ENCODE measurements at places on chromosomes 13 and 19.

DNA sequence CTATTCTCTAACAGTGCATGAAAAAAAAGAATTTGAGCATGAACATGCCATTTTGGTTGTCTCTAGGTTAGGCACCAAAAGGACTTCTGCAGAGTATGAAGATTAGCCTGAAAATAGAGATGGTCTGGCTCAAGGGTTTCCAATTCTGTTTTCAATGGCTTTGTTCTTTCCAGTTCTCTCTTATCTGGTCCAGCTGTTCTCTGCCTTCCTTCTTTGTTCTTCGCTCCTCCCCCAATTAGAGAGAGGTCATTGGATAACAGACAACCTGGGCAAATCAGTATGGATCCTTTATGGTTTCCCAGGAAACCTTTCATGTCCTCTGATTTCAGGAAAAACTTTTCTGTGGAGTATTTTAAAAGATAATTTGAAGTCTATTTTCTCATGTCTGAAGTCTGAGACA is 623.4 kb downstream of the PCDH17 start:
- no peak for DNase-seq

GRCh38 chr13:90622541-90622940 is 724.9 kb upstream of the MIR17HG start:
- peak; percentile 32 for DNase-seq

GRCh38 chr13:80054806-80055205 is 286.1 kb downstream of the SPRY2 start:
- no peak for DNase-seq

- peak; percentile 89 for DNase-seq
Observed at GRCh38 chr13:66210677-66211076, 1019.5 kb downstream of the PCDH9 start.

GRCh38 chr19:34475026-34475974 is 6.3 kb upstream of the WTIP start:
- no peak for DNase-seq

GRCh38 chr13:35781036-35782000 is 304.8 kb upstream of the MAB21L1 start:
- peak; percentile 32 for DNase-seq

GRCh38 chr13:40130871-40131636 is 475.6 kb downstream of the COG6 start:
- DNase-seq: no peak

DNA sequence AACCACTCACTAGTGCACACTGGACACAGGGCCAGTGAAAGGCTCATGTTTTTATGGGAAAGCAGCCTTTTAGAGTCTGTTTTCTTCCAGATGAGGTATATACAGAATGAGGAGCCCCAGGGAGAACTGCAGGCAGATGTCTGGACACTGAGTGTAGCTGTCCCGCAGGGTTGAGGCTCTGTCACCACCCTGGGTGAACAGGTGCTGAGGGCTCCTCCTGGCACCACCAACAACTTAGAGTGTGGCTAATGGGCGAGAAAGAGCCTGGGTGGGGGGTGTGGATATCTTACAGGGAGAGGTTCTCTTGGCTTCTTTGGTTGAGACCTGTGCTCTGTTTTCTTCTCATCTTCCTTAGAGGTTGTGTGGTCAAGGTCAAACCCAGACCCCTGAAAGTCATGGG is 202.1 kb upstream of the GPR12 start:
- no peak for DNase-seq

- DNase-seq: no peak
Observed at GRCh38 chr19:37936166-37936565, 29.2 kb downstream of the SIPA1L3 start.

- peak; percentile 47 for DNase-seq
Observed at GRCh38 chr13:113216254-113217048, 7.0 kb downstream of the CUL4A start.

DNA sequence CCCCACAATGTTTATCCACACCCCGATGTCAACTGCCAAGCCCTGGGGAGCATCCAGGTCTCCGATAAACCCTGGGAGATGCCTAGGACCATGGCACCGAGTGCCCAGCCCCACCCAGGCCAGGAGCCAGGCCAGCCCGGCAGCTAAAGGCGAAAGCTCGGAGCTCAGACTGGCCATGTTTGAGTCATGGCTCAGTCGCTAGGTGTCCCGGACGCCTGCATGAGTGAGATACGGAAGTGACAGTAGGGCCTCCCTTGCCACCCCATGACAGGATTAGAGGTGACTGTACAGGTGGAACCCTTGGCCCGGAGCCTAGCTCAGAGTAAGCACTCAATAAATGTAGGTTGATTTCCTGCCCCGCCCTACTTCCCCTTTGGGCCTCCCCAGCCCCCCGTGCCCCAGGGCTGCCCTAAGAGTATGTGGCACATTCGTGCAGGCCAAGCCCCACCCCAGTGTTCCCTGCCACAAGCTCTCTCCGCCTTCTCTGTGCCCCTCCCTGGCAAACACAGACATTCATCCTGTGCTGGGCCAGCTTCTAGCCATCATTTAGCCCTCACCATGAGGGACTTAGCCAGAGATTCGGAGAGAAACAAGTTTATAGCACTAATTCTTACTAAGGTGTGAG is 5.8 kb upstream of the TPM4 start:
- DNase-seq: no peak

DNA sequence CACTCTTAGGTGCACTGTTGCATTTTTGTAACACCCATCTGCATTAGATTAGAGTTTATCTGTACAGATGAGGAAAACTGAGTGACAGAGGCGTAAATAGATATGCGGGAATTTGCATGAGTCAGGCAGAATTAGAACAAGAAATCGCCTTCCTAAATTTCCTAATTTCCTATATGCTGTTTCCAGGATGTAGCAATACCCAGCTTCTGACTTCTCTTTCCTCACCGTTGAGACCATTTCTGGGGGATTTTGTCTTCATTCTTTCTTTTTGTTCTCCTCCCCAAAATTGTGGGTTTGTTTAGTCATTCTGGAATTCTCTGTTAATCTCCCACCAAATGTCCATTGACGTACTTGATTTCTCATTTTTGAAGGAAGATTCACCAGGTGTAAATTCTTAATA is 10.6 kb upstream of the ZNF792 start:
- no peak for DNase-seq

DNA sequence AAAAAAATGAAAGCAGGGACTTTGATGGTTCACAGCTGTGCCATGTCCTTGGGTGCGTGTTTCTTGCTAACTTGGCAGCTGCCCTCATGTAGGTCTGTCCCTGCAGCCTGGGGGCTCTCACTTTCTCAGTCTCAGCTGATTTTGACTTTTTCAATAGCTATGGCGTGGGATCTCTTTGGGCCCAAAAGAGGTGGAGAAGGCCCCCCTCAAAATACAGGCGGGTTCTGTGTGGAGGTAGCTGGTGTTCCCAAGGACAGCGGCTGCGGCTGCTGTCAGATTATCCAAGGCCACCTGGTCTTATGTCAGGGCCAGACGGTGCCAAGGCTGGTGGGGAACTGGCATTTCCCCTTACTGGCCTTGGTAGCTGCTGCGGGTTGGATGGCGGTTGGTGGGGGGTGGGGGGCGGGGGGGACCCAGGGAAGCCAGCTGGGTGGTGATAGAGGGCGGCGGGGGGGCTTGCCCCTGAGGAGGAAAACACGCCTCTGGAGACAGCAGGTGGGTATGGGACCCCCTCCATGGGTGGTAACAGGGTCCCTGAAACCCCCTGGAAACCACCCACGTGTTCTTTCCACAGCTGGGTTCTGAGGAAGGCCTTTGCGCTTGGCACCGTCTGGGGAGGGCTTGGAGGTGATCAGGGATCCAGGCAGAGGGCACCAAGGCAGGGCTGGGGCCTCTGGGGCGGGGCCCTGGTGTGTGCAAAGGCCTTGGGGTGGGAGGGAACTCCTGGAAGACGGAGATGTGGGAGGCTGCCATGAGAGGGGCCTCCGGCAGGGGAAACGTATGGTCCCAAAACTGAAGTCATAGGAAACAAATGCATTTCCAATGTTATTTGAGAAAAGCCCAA is 4.1 kb downstream of the TIMM13 start:
- no peak for DNase-seq

DNA sequence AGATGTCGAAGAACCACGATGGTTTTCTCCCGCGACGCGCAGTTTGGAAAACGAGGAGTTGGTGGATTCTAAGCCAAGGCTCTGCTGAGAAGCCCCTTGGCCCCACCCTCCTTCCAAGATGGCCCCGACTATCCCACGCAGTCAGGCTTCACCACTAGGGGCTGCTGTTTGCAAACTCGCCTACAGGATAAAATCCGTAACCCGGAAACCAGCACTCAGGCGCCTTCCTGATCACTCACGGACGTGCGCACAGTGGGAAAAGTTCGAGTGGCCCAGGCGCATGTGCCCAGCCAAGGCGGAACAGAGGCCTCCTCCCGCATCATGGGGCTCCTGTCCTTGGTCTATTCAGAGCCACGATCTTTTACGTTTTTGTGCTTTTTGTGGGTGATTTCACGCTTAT is 19.2 kb upstream of the UQCR11 start:
- DNase-seq: peak; percentile 9

DNA sequence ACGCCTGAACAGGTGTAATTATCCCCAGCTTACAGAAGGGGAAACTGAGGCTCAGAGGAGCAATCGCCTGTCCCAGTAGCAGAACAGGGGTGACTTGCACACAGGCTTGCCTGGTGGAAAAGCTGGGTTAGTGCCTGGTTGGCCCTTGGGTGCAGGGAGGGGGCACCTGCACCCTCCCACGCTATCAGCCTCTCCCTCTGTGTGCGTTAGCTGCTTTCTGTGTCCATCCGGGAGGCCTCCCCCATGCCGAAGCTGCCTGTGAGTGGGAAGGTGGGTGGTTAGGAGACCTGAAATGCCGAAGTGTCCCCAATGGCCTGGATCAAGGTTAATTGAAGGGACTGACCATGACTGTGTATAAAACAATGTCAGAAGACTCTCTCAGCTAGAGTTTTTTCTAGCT is 295.0 kb downstream of the ZNF536 start:
- no peak for DNase-seq

Data from non-pigmented ciliary epithelial cell (primary cell).